ENCODE measurements at places on chromosomes 12 and 14.

GRCh38 chr14:91180611-91181010 lies 63.9 kb downstream of the GPR68 start:
- no peak for DNase-seq

GRCh38 chr12:113812411-113813228 lies 153.5 kb downstream of the RBM19 start:
- DNase-seq = no peak

DNA sequence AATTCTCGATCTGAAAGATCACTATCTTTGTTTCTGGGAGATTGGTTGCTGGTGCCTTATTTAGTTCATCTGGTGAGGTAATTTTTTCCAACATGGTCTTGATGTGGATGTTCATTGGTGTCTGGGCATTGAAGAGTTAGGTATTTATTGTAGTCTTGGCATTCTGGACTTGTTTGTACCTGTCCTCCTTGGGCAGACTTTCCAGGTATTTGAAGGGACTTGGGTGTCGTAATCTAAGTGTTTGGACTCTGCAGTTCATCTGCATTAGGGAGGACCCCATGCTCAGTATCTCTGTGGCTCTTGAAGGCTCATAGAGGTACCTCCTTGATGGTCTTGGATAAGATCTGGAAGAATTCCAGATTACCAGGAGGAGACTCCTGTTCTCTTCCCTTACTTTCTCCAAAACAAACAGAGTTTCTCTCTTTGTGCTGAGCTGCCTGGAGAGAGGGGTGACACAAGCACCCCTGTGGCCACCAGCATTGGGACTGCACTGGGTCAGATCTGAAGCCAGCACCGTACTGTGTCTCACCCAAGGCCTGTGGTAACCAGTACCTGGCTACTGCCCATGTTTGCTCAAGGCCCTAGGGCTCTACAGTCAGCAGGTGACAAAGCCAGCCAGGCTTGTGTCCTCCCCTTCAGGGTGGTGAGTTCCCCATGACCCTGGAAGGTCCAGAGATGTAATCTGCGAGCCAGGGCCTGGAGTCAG lies 5.3 kb downstream of the A2ML1 start:
- DNase-seq = no peak

DNA sequence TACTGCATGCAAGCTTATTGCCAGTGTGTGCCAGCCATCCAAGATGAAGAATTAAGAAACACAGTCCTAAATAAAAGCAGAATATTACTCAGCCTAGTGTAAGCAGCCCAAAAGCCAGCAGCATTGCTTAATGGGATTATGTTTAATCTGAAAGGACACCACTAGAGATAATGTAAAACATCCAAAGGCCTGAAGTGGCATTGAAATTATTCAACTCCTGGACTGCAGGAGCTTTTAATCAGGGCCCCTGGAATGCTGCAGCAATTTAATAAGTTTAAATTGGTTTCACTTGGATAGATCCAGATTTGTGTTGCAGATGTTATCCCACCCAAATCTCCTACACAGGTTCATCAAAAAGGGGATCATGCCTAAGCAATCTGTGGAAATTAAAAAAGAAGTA lies 193.0 kb downstream of the C12orf50 start:
- DNase-seq = no peak

GRCh38 chr14:35821564-35822411 lies 4.3 kb upstream of the BRMS1L start:
- DNase-seq = no peak

- DNase-seq = no peak
Measured at GRCh38 chr12:112347581-112347982, 34.6 kb downstream of the HECTD4 start.

GRCh38 chr12:3604748-3605586 lies 114.0 kb downstream of the PRMT8 start:
- DNase-seq = no peak

- DNase-seq = no peak
Measured at GRCh38 chr12:24600551-24600950, 348.4 kb downstream of the BCAT1 start.

- DNase-seq = no peak
Measured at GRCh38 chr14:68881396-68881795, 88.5 kb upstream of the ZFP36L1 start.

DNA sequence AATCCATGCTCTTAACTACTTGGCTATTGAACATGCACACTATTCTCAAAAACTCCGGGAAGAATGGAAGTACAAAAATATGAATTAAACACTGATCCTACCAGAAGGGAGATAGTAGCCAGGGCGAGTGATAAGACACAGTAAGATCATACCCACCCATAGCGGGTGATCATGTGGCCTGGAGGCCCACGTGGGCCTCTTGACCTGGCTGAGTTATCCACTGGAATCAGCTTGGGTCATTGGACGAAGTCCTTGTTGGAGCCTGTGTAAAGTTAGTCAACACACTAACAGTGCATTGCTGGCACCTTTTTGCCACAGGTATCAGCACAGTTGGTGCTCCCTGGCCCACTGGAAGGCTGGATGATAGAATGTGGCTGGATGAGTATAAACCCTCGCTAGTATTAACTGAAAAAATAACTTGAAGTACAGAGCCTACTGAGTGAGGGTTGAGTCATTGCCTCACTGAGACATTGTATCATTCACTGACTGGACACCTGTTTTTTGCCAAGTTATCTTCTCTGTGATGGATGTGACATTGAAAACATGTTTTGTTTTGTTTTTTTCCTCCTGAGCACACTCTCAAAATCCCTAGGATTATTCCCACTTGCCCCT lies 149.2 kb upstream of the FUT8 start:
- no peak for DNase-seq

DNA sequence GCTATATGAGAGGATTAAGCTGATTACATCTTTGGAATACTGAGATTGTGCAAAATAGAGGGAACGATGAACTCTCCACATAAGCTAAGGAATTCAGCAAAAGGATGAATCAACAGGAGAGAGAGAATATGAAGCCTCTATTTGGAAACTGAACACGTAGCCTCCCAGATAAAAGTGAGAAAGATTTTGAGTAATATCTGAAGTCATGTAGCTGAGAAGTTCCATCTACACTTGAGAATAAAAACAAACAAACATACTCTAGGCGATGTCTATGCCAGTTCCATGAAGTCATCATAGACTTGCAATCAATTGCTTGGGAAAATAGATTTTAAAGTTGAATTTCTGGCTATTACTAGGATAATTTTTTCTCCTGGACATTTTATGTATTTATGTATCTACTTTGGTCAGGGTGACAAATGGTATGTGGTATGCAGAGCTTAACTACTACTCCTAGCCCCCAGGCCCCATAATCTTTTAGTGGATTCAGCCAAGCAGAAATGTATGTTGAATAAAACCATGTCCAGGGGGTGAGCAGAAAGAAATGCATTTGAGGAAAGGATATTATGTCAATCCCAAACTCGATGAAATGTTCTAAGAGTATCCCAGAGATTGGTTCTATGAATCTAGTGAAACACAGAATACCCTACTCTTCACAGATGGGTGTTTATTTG lies 627.4 kb downstream of the DIO2 start:
- no peak for DNase-seq

DNA sequence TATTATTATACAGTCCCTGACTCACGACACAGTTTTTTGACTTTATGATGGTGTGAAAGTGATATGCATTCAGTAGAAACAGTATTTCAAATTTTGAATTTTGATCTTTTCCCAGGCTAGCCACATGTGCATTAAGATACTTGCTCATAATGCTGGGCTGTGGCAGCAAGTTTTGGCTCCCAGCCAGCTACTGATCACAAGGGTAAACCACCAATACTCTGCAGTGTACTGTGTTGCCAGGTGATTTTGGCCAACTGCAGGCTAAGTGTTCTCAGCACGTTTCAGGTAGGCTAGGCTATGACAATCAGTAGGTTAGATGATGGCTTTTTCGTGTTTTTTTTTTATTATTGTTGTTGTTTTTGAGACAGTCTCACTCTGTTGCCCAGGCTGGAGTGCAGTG lies 69.4 kb upstream of the ACTN1 start:
- no peak for DNase-seq

DNA sequence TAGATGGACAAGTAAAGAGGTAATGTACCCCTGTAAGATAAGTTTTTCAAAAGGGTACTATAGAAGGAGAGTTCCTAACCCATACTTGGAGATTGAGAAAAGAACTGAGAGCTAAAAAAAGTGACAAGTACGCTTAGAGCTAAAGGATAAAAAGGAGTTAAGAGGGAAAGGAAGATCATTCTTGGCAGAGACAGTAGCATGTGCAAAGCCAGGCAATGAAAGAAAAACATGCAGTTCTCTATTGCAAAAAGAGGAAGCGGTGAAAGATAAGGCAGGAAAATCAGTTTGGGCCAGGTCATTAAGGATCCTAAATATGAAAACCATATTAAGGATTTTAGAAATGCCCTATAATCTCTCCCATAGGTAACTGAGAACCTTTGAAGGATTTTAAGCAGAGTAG lies 500.4 kb upstream of the GARIN6 start:
- DNase-seq = no peak

- DNase-seq = no peak
Measured at GRCh38 chr12:75713434-75713833, 202.0 kb upstream of the KRR1 start.

GRCh38 chr14:99566009-99566389 lies 38.0 kb downstream of the CCDC85C start:
- DNase-seq = no peak

- DNase-seq = no peak
Measured at GRCh38 chr12:104740668-104741067, 217.4 kb downstream of the SLC41A2 start.

DNA sequence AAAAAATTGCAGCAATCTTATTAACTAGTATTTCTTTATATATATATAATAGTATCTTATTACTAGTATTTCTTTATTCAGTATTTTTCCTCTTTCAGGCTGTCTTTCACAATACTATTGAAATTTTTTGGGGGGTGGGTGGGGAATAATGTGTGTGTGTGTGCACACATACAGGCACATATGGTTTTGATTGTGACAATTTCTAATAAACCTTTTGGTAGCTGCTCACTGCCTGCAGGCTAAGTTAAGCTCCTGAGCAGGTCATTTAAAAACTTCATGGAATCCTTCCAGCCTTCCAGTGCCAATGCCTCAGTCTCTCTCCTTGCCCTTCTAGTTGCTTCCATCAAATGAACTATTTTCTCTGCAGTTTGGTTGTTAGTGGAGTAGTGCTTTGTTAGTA lies 490.1 kb downstream of the PCNX1 start:
- no peak for DNase-seq

GRCh38 chr14:66401449-66402095 lies 84.6 kb upstream of the CCDC196 start:
- no peak for DNase-seq

DNA sequence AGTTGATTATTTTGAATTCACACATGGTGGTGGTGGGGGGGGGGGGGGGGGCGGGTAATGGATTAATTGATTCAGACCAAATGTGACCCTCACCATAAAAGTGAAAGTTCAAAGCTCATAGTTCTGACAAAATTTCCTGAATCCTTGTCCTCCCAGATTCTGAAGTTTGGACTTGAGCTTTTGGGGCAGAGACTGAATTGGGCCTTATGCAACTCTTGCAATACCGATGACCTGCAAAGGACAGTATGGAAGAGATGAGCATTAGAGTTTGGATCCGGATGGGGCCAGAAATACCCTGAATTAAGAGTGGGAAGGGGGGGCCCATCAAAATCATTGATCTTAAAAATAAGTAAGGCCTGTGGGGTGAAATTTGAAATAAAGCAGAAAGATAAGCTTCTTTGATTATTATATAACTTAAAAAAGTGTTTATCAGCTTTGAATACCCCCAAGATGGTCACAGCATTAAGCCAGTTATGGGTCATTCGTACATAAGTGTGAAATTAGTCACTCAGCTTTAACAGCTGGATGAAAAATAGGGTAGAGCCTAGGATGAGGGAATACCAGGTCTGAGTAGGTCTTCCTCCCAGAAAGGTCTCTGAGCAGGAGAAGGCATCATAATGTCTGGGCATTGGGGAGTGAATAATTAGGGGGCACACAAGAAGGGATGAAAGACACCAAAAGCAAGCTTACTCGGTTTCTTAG lies 2.1 kb upstream of the PYGL start:
- DNase-seq = no peak

GRCh38 chr12:54240971-54241588 lies 38.8 kb downstream of the CBX5 start:
- DNase-seq = no peak

Measured in GOT3 (cell line).